ENCODE measurements at places on chromosomes 11 and 22. TPM values are rescaled to one million over a fixed set of nuclear protein-coding genes. Genes with fewer than 3 reads are reported as not detected.
A peak's percentile ranks its signal among the peaks of the same experiment; 100 is the strongest.

- DNase-seq = peak; percentile 25
Observed at GRCh38 chr11:82927264-82927880, 25.8 kb downstream of the DDIAS start.

GRCh38 chr22:42317008-42317407 is 46.6 kb upstream of the TCF20 start:
- peak; percentile 61 for DNase-seq

DNA sequence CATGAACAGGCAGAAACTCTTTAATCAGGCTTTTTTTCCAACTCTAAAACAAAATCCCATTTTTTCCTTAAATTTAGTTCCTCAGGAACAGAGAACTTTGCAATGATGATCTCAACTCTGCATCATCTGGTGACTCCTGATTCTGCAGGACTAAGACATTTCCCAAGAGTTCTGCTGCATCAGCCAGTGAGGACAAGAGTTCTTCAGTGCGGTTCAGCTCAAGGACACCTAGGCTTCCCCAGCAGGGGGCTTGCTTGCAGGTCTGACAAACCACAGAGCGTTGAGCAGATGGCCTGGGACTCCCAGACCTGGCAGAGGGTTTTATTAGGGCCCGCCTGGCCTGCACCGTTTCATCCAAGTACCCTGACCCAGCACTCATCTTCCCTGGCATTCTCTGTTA is 6.4 kb downstream of the CDCA5 start:
- DNase-seq = no peak

DNA sequence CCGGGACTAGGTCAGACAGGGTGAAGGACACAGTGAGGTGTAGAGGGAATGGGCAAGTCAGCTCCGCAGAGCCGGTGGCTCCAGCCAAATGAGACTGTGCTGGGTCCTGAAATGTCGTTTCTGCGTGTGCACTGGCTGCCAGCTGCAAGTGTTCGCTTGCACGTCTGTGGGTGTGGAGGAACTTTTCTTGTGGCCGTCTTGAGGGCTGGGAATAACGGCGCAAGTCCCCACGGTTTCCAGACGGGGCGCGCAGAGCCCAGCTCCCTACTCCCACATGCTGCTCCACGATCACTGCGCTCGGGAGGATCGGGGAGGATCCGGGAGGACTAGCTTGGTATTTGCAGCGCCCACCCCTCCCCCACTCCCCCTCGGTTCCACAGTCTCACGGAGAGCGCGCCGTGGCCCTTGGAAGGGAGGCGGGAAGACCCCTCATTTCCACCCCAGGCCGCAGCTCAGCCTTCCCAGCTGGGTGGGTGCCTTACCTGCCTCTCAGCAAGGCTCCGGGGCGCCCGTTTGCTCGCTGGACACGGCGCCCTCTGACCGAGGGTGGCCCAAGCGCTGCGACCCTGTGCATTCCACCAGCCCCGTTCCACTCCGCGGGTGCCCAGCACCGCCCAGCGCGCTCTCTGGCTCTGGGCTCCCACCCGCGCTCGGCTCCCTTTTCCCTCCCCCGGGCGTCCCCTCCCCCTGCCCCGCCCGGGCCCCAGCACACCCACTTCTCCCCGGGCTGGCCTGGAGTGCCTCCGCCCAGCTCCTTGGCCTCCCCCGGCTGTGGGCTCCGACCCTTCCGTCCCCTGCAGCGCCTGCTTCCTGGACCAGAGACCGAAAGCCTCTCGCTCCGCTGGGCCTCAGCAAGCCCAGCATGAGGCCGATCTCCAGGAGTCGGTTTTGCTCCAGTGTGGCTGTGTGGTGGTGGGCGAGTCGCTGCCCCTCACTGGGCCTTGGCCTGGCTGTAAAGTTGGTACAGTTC is at the start of gene KCNE3:
Gene KCNE3, minus strand, starts transcription at position 634 of the 970 bp plus-strand sequence. CDS start 9,986 bp downstream, outside the sequence.
- DNase-seq = no peak

The FAM111B gene
- 0.95 TPM for total RNA-seq

DNA sequence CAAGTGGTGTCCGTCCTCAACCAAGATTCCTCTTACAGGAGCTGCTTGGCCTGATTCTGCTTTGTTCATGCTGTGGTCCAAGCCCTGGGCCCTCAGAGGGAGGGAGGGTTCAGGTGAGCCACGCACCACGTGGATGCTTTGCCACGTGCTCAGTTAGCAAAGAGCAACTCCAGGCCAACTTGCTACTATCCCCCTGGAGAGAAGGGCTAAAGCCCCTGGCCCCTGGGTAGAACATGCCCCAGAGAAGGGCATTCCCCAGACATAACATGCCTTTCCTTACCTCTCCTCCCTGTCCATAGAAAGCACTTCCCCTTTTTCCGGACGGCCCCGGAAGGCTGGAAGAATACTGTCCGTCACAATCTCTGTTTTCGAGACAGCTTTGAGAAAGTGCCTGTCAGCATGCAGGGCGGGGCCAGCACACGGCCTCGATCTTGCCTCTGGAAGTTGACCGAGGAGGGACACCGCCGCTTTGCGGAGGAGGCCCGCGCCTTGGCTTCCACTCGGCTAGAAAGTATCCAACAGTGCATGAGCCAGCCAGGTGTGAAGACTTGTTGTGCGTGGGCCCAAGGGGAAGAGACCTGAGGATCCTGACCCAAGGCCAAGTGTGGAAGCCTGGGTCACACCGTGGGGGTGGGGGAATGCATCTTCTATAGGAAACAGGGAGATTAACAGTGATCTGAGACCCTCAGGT is 8.8 kb downstream of the FOXR1 start:
- DNase-seq = no peak

- no peak for DNase-seq
Observed at GRCh38 chr11:116046127-116046526, 541.9 kb upstream of the CADM1 start.

The CNTF gene
- 1.4 TPM for total RNA-seq

The OR10G7 gene
- total RNA-seq = not detected

Measured in astrocyte (in vitro differentiated cells and primary cell).